Mesenteric fat pad (tissue), 1 donor: ENCODE measurements at places on chromosomes 7 and 10. TPM values are rescaled to one million over a fixed set of nuclear protein-coding genes. Genes with fewer than 3 reads are reported as not detected.

NOS3 gene
- total RNA-seq, result 57.1 TPM

LLCFC1 gene
- not detected for total RNA-seq

WAPL gene
- 34.2 TPM for total RNA-seq

CARD11 gene
- total RNA-seq, result 0.42 TPM

TEX47 gene
- not detected for total RNA-seq

ARMC3 gene
- not detected for total RNA-seq

ASAH2 gene
- 2.4 TPM for total RNA-seq

ANKRD61 gene
- 0.45 TPM for total RNA-seq

PTPRN2 gene
- 2.6 TPM for total RNA-seq

DPYSL4 gene
- 1.8 TPM for total RNA-seq

WASHC2A gene
- 42.3 TPM for total RNA-seq

CRHR2 gene
- total RNA-seq, result 0.19 TPM

CTNNA3 gene
- 0.10 TPM for total RNA-seq

ERVW-1 gene
- not detected for total RNA-seq

CPN1 gene
- total RNA-seq, result not detected

NYAP1 gene
- total RNA-seq, result 1.2 TPM

ZC3HAV1L gene
- 13.6 TPM for total RNA-seq

LIPN gene
- 0.74 TPM for total RNA-seq
